ENCODE measurements at places on chromosomes 3 and 15.

- DNase-seq = no peak
Measured at GRCh38 chr3:31294430-31295149, 238.1 kb upstream of the STT3B start.

DNA sequence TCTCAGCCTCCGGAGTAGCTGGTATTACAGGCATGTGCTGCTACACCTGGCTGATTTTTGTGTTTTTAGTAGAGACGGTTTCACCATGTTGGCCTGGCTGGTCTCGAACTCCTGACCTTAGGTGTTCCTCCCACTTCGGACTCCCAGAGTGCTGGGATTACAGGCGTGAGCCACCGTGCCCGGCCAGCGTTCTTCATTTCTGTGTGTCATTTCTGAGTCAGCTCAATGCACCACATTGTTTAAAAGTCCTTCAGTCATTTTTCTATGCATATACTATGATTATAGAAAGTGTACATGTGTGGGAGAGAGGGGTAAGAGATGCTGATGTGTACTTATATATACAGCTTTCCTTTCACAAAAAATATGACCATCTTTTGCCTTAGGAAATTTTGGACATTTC lies 2.1 kb downstream of the QTRT2 start:
- DNase-seq = no peak

DNA sequence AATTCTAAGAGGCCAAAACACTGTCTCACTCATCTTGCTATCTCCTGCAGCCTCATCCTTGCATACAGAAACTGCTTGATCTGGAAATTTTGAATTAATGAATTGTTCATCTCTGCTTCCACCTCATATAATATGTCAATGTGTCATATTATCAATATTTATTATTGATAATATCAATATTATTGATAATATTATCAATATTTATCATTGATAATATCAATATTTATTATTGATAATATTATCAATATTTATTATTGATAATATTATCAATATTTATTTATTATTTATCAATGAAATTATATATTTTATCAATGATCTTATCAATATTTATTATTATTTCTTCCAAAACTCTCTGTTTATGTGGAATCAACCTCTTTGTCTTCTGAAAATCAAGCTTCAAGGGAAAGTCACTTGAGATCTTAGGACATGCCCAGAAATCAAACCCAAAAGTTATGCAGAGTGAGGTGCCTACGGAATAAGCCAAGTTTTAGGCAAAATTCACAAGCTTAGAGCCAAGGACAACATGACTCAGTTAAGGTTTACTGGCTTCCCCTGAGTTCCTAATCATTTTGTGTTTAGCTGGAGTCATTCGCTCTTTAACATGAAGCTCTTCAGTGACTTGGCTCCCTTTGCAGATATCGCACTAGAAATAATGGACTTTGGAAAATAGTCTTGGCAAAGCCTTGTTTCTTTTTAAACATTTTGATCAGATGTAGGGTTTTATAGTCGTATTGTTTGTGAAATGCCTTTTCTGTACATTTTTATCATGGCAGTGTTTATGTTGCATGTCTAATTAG lies 297.1 kb upstream of the RARB start:
- no peak for DNase-seq

DNA sequence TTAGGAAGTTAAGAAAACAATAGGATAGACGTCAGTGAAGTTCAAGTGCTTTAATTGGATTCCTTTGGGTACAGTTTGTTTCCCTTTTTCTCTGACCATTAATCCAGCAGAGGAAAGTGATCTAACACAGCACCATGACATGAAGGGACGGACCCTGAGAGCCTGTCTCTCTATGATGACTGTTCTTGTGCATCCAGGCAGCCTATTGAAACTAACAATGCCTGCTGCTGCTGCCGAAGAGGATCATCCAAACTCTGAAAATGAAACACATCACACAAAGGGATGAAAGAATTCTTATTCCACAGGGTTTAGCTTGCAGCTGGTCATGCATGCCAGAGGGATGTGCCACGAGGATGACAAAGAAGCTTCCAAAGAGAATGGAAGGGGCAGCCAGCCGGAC lies 75.5 kb downstream of the ZBTB20 start:
- no peak for DNase-seq

DNA sequence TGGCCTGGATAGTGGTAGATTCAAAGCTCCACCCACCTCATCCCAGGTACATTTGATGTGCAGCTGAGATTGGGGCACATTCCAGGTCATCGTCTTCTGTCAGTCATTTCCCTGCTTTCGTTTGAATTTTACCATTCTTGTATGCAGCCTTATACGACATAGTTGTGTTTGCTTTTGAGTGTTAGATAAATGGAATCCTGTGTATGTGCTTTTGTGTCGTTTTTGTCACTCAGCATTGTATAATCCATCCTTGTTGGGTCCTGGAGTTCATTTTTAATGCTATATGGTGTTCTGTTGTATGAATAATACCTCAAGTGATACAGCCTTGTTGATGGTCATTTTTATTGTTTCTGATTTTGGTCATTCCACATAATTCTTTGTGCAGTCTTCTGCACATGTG lies 7.3 kb downstream of the RCCD1 start:
- DNase-seq = no peak

DNA sequence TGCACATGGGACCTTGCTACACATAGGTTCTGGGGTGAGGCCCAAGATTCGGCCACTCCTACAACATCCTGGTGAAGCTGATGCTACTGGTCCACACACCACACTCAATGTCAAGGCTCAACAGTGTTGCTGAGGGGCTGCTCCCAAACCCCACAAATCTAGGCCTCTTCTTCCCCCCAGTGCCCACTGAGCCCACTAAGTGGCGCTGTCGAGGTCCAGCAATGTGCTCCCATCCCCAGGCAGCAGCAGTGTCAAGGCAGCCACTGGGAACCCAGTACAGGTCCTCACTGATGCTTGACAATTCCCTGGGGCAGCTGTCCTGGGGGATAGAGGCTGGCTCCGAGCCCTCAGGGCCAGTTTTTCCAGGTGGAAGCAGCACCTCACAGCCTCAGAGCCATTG lies 21.5 kb downstream of the SCN5A start:
- no peak for DNase-seq

GRCh38 chr3:30113906-30114305 lies 492.5 kb upstream of the TGFBR2 start:
- DNase-seq = no peak

- DNase-seq = no peak
Measured at GRCh38 chr3:39234651-39235050, 42.3 kb upstream of the XIRP1 start.

DNA sequence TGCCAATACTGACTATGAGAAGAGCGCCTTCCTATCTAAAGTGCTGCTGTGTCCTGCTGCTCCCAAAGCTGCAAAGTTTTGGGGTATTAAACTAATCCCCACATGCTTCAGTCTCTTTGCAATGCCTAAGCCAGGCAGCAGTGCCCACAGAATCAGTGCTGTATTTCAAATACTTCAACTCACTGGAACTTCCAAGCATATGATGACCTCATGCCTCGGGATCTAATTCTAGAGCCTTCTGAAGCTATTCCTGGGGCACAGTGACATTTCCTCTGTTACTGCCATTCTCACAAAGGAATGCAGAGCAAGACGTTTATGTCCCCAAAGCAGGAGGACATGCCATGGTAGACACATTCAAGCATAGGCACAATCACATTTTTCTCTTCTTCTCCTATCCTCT lies 78.5 kb downstream of the CD200 start:
- no peak for DNase-seq

DNA sequence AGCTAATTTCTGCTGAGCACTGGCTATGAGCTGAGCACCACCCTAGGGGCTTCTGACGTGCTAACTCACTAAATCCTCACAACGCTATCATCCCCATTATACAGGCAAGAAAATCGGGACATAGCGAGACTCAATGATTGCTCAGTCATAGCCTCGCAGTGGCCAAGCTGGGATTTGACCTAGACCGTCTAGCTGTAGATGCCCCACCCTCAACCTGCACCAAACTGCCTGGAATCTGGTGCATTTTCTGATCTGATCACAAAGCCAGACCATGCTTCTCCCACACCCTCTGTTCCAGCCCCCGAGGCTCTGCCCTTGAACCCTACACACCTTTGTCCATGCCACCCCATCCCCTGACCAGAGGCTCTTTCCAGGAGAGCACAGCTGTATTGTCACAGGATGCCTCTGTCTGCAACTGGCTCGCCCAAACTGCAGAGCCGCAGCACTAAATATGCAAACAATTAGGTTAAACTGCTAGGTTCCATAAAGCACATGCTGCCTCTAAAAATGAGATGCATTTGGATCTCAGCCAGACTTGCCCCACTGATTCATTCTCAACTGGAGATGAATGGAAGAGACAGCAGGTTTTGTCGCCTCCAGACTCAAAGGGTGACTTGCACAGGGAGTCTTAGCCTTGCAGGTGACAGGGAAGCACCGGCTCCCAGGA lies 95.2 kb downstream of the NUP210 start:
- DNase-seq = no peak

- DNase-seq = no peak
Measured at GRCh38 chr15:84961707-84962106, 19.9 kb upstream of the PDE8A start.

DNA sequence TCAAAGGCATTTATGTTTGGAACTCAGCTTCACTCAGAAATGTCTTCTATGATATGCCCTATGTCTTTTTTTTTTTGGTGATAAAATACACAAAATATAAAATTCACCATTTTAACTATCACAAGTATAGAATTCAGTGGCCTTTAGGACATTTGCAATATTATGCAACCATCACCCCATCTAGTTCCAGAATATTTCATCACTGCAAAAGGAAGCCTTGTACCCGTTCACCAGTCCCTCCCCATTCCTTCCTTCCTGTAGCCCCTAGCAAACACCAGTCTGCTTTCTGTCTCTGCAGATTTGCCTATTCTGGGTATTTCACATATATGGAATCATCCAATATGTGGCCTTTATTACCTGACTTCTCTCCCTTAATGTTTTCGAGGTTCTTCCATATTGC lies 134.8 kb downstream of the ADAMTS9 start:
- no peak for DNase-seq

- DNase-seq = no peak
Measured at GRCh38 chr3:146387566-146387965, 81.8 kb downstream of the PLSCR2 start.

- DNase-seq = no peak
Measured at GRCh38 chr3:169196789-169197188, 466.7 kb downstream of the MECOM start.

DNA sequence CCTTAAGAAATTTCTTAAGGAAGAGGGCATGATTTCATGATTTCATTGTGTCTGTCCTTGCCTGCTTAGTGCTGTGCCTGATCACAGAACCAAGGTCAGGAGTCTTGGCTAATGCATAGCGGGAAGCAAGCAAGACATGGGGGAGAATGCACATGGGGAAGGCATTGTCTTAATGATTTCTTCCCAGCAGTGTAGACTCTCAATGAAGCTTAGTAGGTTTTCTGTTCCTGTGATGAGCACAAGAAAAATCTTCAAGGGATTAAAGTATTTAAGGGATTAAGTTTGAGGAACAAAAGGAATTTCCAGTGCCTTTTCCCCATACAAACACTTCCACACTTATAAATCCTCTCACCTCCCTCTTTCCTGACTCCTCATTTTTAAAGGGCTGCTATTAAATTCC lies 46.9 kb upstream of the SEMA6D start:
- DNase-seq = no peak

DNA sequence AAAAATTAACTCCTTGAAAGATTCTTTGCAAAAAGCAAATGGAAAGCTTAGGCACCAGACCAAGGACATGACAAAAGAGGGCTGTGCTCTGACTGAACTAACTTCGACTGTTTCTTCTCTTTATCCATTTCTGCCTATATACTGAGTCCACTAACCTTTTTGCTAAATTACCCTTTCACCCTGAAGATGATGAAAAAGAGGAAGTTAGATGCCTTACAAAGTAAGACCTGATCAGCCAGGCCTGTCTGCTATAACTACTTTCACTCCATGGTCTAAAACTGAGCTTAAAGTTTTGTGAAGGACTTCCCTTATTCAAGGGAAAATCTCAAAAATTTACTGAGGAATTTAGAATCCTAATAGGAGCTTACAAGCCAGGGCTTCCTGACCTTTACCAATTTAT lies 6.2 kb upstream of the IGSF10 start:
- no peak for DNase-seq

DNA sequence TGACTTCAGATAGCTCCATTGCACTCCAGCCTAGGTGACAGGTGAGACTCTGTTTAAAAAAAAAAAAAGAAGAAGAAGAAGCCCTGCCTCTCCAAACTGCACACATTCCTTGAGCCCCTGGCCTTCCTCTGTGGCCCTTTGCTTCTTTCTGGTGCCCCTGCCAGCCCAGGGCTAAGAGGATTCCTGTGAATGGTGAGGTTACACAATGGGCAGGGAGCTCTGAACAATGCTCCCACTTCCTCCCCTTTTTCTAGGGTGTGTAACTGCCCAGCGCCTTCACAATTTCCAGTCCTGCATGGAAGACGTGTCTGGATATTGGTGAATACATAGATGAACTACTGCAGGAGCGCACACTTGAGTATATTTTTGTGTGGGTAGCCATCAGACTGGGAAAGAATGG lies 3.6 kb upstream of the AMOTL2 start:
- no peak for DNase-seq

DNA sequence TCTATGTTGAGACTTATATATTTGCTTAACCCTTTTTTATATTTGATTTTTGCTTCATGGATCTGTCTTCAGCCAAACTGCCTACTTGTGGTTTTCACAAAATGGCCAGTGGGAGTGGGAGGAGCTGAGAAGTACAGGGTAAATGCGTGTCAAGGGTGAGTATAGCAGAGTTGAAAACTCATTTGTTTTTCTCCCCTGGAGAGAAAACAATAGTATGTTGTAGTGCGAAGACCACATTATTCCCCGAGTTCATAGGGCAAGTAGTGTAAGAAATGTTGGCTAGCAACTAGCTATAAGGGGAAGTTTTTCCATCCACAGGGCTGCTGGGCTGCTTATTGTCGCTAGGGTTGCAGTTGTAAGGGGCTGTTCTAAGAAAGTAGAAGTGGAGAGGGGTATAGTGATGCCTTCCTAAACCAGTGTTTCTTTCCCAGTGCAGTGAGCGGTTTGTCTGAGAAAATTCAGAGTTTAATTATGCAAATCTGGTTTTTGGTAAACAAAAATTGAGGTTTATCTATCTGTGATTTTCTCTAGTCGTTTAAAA lies 153.8 kb upstream of the AZI2 start:
- DNase-seq = no peak

- no peak for DNase-seq
Measured at GRCh38 chr15:33729653-33730052, 238.6 kb upstream of the CHRM5 start.

- no peak for DNase-seq
Measured at GRCh38 chr15:70053001-70053715, 44.6 kb downstream of the TLE3 start.

DNA sequence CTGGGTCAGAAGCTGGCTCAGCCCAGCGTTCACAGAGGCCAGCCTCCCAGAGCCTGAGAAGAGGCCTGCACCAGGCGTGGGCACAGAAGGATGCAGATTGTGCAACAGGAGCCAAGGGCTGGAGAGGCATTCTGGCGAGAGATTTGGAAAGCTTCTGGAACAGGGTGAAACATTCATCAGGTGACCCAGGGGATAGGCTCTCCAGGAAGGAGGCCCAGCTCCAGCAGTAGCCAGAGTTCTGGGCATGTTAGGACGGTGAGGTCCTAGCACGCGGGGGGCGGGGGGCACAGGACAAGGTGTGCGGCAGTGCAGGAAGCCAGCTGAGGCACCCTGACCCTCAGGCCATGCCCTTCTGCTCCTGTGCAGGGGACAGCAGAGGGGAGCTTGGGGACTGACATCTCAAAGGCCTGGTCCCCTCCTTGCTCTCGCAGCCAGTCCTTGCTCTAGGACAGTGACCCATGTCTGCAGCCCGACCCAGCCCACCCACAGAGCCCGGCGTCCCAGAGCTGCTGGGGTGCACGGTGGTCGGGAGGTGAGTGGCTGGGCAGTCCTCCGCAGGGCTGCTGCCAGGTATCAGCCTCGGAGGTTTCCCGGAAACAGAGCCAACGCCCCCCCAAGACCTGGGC lies 111.7 kb upstream of the KLF13 start:
- no peak for DNase-seq

GRCh38 chr15:69627548-69628158 lies 175.0 kb downstream of the RPLP1 start:
- no peak for DNase-seq

All from T-helper 2 cell (primary cell).